ENCODE measurements at places on chromosomes 4 and X.

DNA sequence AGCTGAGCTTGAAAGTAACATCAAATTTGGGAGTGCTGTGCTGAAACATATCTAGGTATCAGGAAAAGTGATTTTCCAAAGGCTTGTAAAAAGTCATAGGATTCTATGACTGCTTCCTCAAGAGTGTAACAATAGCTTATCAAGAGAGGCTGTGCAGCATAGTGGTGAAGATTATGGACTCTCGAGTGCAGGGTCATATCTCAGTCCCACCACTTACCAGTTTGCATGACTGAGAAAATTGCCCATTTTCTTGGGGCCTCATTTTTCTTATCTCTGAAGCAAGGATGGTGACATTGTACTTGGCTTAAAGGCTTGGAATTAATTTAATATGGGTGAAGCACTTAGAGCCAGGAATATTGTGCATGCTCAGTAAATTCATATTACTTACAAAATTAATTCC is 57.2 kb downstream of the AFF1 start:
- DNase-seq = no peak

DNA sequence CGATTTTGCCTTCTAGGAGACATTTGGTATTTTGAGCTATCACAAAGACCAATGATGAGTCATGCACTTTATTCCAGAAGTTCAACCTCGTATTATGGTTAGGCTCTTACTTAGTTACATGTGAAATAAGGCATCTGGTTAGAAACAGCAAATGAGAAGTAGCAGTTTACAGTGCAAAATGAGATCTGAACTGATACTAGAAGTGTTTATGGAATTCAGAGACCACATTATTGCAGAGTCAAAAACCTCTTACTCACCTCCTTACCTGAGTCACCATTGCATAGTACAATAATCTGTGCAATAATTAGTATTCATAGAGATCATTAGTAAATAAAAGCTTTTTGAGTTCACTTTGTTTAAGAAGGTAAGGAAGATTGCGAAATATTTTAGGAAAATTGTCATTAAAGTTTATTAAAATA is 38.7 kb downstream of the SEC24B start:
- no peak for DNase-seq

DNA sequence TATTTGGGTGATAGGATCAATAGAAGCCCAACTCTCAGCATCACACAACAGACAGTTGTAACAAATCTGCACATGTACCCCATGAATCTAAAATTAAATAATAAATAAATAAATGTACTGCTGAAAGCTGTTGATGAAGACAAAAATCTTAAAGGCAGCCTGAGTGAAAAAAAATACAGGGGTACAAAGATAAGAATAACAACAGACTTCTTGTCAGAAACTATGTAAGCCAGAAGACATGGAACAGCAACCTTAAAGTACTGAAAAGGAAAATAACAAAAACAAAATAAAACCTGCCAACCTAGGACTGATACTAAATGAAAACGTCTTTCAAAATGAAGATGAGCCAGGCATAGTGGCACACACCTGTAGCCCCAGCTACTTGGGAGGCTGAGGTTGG is 25.0 kb upstream of the PDLIM5 start:
- DNase-seq = no peak

DNA sequence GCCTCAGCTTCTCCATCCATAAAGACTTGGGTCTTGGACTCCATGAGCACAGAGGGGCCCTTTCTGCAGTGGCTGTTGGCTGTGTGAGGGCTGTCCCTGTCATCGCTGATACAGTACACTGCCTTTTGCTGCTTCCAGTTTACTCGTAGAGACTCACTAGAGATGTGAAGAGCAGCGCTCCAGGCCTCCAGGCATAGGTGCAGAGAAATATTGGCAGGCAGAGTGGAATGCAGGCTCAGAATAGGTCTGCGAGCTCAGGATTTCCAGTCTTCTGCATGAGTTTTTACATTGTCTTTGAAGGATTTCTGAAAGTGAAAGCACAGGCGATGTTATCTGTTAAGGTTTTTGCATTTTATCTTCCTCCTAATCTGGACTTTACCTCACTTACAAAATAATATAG is 97.4 kb downstream of the AASDH start:
- no peak for DNase-seq

DNA sequence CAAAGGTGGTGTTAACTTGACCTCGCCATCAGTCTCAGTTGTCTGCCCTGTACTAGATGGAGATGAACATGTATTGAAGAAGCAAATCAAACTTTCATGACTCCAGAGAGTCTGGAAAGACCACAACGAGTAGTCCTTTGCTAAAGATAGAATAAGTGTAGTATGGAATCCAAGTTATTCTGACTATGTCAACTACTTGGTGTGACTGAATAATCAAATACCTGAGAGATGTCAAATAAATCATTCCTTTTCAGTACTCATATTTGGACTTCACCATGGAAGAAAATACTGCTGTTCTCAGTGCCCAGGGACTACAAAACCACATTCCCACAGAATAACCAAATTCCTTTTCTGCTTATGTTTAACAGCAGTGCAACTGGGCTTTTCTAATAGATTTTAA is 161.2 kb upstream of the SPRY1 start:
- DNase-seq = no peak

DNA sequence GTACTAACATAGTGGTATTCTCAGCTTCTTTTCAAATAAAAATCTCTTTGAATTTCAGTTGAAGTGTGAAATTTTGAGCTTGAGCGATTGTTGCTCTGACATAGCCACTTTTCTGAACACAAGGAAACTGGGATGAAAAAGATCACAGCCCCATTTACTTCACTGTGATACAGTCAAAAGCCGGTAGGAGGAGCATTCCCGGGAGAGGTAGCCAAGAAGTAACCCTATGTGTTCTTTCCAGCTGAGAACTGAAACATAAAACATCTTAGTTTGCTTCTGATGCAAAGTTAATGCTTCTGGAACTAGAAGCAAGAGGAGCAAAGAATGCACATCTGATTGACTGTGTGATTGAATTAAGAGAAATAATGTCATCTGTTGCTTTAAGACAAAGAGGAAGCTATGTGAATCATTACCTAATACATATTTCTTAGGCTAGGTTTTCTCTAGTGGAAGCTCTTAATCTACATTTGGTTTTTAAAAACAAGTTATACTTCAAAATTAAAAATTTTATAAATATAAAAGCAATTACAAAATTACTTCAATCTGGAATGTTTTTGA is 88.3 kb upstream of the UNC5C start:
- DNase-seq = no peak

DNA sequence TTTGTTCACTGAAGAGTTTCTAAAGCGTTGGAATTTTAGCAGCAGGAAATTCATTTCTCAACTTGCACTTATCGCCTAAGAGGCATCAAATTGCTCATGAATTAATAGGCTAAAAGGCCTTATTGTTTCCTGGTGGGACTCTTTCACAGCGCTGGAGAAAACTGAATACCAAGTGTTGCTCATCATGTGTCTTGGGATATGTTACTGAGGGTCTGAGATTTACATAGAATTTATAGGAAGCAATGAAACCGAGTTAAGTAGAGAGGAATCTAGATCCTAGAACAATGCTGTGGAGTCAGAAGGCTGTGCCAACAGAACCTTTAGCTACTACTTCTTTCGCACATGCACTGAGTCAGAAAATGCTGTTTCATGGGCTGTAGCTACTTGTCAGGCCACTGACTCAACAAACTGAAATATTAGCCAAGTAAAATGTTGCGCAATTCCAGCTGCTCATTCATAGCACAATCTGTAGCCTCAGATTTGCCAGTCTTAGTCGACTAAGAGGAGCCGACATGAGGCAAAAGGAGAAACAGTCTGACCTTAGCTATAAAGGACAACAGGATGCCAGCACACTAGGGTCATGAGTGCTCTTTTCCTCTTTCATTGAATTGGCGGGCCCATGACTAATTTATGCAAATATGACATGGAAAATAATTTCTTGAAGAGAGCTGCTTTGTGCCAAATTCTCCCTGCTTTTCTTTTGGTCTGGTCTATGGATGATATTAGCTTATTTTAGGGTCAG is 35.9 kb upstream of the CXCL8 start:
- no peak for DNase-seq

- DNase-seq = no peak
Measured at GRCh38 chr4:177100307-177100706, 209.4 kb upstream of the NEIL3 start.

DNA sequence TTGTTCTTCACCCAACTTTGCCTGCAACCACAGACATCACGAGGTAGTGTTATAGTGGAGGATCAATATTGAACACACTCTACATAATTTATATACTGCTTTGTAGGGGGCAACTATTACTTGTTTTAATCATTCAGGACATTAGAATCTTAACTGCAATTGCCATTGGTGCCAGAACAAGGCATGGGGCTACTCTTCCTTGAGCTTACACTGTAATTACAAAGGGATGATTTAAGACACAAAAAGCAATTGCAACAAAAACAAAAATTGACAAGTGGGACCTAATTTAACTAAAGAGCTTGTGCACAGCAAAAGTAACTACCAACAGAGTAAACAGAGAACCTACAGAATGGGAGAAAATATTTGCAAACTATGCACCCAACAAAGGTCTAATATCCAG is 24.0 kb upstream of the DDX53 start:
- no peak for DNase-seq

- no peak for DNase-seq
Measured at GRCh38 chrX:140971099-140971795, 31.1 kb upstream of the SPANXB1 start.

- DNase-seq = no peak
Measured at GRCh38 chr4:175927121-175927520, 115.1 kb upstream of the GPM6A start.

- DNase-seq = no peak
Measured at GRCh38 chr4:84804136-84804535, 162.4 kb downstream of the WDFY3 start.

DNA sequence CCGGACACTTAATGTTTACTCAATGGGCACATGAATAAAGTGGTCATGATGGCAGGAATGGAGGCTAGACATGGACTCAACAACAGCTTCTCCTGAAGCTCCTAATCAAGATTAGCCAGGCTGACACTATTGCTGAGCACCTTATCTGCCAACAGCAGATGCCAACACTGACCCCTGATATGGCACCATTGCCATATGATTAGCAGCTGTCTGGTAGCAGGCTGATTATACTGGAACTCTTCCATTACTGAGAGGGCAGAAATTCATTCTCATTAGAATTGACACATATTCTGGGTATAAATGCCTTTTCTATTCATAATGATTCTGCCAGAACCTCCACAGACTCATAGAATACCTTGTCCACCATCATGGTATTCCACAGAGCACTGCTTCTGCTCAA is 18.4 kb upstream of the AFF1 start:
- DNase-seq = no peak

GRCh38 chrX:11103751-11104150 is 7.4 kb upstream of the HCCS start:
- DNase-seq = no peak

DNA sequence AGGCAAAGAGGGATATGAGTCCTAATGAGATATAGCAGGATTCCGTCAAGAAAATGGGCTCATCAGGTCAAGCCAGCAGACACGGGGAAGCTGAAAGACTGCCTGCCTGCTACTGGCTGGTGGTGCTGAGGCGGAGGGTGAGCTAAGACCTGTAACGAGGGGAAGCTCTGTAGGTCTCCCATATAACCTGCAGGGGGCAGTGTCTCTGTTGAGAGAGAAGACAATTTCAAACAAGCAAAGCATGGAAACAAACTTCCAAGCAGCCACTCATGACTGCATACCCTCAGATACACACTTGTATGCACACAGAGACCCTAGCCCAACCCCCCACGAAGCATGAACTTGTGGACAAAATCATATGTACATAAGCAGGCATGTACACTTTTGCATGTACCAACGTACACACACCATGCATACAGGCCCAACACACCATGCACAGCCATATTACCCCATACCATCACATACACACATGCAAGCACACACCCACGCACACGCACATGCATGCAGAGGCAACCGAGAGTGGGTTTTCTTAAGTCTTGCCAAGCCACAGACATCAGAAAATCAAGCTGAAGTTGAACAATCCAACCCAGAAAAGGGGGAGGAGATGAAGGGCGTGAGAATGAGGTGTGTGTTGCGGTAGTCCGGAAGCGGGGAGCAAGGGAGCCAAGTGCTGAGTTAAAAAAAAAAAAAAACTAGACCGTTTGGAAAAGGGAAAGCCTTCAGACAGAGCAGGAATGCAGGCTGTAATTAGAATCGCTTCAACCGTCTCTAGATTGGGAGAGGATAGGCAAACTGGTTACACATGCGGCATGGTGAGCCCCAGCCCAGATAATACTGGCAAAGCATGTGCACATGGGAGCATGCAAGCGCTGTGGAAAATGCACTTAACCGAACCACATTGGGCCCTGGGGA is 71.0 kb downstream of the PJA1 start:
- no peak for DNase-seq

- DNase-seq = no peak
Measured at GRCh38 chr4:148514581-148514980, 72.4 kb upstream of the NR3C2 start.

DNA sequence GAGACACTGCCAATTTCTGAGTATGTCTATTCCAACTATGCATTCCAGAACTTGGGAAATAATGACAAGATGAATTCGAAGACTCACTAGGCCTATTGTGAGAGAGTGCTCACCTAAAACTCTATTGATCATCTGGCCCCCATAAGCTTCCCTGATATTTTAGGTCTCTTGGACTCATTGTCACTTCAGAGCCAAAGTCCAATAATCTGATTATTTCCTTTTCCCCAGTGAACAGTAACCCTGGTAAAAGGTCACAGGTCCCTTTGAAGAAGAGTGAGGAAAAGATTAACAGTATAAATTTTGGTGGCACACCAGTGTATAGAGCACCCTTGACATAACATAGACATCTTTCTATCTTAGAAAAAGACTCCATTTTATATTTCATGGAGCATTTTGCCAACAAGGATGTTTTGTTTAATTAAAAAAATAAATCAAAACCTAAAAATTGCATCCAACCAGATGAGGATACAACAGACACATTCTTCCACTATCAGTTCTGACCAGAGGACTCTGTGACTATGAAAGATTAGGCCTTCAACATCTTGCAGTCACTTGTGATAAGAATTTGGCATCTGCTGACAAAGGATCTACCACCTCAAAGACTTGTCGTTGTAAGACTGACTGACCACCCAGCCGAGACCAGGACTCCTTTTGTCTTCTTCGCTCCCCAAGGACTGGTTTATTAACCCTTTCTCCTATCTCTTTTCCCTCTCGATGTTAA is 191.9 kb downstream of the MAB21L2 start:
- DNase-seq = no peak

GRCh38 chrX:10025742-10026493 is 58.8 kb downstream of the CLDN34 start:
- DNase-seq = no peak

DNA sequence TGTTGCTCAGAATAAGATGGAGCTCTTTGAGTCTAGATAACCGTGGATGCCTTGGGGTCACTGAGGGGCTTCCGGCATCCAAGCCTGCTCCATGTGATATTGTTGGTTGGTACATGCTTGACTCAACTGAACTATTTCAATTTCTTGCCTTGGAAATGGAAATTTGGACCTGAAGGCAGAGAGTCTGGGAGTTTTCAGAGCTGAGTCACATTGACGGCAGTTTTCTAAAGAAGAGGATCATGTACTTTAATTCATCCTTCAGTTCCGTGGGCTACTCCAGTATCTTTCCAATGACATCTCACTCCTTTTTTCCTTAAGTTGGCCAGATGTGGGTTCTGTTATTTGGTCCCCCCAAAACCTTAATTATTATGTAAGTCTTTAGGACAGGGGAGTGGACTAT is 100.5 kb downstream of the MFAP3L start:
- DNase-seq = no peak
